ENCODE measurements at places on chromosomes 2 and 18. TPM values are rescaled to one million over a fixed set of nuclear protein-coding genes. Genes with fewer than 3 reads are reported as not detected.

UGT1A1 gene
- not detected for total RNA-seq

- no peak for DNase-seq
Observed at GRCh38 chr2:131475831-131476230, at the start of gene TUBA3D. TSS of gene TUBA3D (plus strand) at chr2:131476119. CDS start at chr2:131476200, 81 bp downstream.

DNA sequence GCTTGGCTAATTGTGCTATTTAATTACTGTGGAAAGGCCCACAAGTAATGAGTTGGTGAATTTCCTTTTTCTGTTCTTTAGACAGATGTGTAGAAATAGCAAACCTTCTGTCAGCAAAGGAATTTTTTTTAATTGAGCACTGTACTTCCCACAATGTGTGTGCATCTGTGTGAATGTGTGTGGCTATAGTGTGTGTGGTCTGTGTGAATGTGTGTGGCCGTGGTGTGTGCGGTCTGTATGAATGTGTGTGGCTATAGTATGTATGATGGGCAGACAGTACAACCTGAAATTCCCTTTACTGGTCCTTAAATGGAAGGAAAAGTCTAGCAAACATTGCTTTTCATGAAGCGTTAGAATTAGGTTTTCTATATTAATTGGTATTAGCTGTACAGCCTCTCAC is 203.5 kb upstream of the TPO start:
- DNase-seq: no peak

CPLX4 gene
- not detected for total RNA-seq
